Natural killer cell treated with Interleukin-12 subunit alpha and Interleukin-12 subunit beta and Interleukin-15 and Interleukin-18, amount 100 ng/mL, for 72 hours (primary cell): ENCODE measurements at places on chromosomes 5 and 9. TPM values are rescaled to one million over a fixed set of nuclear protein-coding genes. Genes with fewer than 3 reads are reported as not detected.

SUSD3 gene
- 3.3 TPM for total RNA-seq

GRCh38 chr5:68305223-68305870 lies 89.8 kb downstream of the PIK3R1 start:
- no peak for DNase-seq

SPATA31D4 gene
- not detected for total RNA-seq

GRCh38 chr5:113153512-113154097 lies 177.0 kb downstream of the DCP2 start:
- DNase-seq: no peak

DNA sequence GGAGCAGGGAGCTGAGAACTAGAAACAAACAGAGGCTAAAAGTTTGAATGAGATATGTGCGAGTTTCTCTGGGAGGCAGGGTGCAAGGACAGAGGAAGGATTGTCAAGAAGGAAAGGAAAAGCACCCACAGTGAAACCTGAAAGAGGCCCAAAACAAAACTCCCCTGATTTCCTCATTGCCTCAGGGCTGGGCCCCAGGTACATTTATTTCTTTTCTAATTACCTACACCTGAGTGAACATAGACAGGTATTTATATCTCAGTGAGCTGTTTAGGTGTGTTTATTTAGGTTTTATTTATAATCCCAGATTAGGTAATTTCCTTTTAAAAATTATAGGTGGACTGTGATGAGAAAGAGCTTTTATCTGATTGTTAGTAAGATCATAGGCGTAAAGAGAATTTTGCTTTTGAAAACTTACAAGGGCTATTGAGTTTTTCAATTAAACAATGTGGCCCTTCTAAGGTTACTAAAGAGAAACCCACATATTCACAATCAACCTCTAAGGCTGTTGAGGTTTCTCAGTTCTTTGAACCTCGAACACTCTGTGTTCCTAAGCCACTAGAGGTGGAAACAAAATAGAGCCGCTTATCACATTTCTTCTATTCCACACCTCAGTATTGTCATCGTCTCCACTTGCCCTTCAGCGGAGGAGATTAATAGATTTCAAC lies 344.8 kb downstream of the ZNF608 start:
- no peak for DNase-seq

DNA sequence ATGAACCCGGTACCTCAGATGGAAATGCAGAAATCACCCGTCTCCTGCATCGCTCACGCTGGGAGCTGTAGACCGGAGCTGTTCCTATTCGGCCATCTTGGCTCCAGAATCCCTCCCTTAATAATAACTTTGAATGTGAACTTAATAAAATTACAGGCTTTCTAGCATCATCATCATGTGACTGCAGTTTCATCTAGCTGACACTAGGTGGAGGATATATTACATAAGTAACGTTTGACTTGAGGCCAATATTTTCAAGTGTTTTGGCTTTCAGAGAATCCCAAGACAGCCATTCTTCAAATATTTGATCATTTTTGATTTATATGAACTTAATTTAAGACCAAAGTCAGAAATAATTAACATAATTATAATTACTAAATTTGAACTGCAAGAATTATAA lies 474.9 kb upstream of the CDH10 start:
- no peak for DNase-seq

DNA sequence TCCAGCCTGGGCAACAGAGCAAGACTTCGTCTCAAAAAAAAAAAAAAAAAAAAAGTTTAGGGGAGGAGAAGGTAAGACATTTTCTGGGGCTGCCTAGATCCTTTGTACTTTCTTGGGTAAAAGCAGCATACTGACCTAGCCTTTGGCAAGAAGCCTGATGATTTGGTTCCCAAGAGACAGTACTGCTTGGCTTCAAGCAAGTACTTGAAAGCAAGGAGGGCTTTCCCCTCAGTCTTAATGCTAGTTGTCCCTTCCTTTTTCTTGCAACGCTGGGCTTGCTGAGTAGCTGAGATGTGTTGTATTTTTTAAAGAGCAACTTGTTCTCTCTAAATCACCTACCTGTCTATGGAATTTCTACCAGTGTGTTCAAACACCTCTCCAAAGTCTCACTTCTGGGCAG lies 76.2 kb downstream of the INSYN2B start:
- DNase-seq: no peak

DNA sequence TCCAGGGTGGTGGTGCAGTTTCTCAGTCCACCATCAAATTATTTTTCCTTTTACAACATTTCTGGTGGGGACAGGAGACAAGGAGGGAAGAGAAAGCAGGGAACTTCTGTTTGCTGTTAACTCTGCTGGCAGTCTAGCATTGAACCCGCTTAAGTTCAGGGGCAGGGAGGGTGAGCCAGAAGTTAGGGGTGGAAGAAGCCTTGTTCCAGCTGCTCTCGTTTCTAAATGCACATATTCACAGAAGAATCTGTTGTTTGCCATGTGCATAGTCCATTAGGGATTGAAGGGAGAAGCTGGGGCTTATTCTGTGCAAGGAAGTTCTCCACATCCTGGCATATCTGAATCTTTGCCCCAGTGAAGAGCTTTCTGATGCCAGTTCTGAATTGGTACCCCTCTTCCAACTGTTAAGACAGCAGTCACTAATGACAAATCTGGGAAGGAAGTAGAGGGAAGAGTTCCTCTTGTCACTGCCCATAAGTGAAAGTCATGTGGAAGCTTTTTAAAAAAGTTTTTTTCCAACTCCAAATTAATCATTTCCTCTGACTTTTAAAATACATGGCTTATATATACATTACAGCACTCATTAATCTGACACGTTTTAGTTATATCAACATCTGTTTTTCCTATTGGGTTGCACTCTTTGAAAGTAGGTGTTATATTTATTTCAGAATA lies 32.6 kb upstream of the ACOT12 start:
- no peak for DNase-seq

LCN9 gene
- not detected for total RNA-seq

CARTPT gene
- total RNA-seq: not detected

F2R gene
- 23.7 TPM for total RNA-seq

- DNase-seq: no peak
These were observed 163.8 kb upstream of the SLC28A3 start for GRCh38 chr9:84504360-84504759.

GRCh38 chr5:74294231-74294705 lies 346.3 kb downstream of the ENC1 start:
- DNase-seq: no peak

PCDHA1 gene
- not detected for total RNA-seq

RNF208 gene
- total RNA-seq: 1.9 TPM

LPAR1 gene
- total RNA-seq: 0.21 TPM

DIRAS2 gene
- not detected for total RNA-seq

DNA sequence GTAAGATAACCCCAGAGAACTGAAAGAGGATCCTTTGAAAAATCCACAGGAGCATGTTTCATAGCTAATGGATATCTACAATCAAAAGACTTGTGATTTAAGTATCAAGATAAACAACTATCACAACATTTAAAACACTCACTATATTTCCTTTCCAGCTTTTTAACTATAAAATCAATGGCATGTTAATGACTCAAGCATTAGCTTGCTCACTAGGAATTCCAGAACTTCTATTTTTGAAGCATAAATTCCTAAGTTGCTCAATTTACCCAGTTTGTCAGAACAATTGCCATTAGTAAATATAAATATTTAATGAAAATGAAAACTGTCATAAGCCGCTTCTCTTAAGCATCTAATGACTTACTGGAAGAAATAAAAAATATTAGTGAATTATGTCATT lies 355.3 kb downstream of the PRELID2 start:
- no peak for DNase-seq

GRCh38 chr9:111992523-111992922 lies 95.9 kb downstream of the UGCG start:
- DNase-seq: no peak

- DNase-seq: peak; percentile 37
These were observed 16.7 kb downstream of the PSD2 start for GRCh38 chr5:139812323-139812722.

DNA sequence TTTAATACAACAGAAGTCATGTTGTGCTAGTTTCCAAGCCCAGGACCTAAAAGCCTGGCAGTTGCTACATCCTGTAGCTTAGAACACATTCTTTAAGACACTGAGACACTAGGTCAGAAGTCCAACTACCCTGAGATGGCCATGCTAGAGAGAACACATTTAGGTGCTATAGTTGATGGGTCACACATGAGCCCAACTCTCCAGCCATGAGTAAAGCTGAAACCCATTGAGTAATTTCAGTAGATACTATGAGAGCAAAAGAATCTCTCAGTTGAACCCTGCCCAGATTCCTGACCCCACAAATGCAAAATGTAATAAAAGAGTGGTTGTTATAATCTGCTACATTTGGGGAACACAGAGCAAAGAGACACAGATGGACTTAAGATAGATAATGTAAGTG lies 164.4 kb downstream of the SEMA5A start:
- no peak for DNase-seq

DNA sequence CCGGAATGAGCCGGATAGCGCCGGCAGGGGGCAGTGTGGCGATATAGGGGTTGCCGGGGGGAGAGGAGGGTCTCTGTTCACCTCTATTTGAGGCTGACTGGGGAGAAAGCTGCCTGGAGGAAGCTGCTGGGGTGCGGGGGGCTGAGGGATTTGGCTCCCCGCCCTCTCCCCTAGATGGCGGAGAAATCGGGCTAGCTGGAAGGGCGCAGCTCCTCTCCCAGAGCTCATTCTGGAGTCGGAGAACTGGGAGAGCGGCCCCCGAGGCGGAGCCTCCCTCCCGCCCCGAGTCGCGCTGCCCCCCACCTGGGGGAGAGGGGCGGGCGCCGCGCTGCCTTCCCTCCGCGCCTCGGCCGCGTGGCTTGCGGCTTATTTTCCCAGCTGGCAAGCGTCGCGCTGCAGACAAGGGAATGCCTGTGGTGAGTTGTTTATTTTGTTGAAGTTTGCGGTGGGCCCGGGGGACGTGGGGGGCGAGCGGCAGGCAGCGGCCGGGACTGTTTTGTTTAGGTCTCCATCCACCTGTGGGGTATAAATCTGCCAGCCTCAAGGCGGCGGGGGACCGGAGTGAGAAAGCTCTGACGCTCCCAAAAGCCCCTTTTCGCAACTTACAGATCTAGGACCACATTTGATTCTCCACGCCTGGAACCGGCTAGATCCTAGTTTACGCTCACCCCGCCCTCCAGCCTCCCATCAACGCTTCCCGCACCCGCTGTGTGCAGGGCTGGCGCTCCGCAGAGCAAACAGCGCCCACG lies 4.1 kb upstream of the RGMB start:
- no peak for DNase-seq

CD274 gene
- 97.1 TPM for total RNA-seq

DNA sequence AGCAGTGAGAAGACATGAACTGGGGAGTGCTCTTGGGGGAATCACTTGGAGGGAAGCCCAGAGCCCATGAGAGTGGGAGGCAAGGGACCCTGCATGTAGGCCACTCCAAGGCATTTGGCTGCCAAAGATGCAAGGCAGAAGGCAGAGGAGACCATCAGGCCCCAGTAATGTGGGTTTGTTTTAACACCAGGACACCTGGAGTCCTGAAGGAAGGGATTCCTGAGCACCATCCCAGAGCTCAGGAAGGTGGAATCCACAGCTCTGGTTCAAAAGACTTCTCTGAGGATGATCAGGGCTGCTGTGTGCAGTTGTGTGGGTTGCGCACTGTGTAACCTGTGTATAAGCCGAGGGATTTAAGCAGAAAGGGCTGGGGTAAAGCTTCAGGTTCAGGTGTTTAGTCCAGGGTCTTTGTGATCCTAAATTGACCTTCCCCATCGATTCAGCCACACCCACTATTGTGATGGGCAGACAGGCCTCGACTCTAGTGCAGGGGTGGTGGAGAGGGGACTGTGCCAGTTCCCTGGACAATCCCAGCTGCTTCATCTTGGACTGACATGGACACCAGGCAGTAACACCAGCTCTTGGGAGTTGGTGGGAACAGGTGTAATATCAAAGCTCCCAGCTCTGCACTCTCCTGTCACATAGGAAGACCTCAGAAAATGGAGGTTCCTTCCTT lies 11.0 kb downstream of the B4GALT7 start:
- no peak for DNase-seq

GRCh38 chr5:160347448-160347847 lies 23.0 kb downstream of the C1QTNF2 start:
- no peak for DNase-seq

DNA sequence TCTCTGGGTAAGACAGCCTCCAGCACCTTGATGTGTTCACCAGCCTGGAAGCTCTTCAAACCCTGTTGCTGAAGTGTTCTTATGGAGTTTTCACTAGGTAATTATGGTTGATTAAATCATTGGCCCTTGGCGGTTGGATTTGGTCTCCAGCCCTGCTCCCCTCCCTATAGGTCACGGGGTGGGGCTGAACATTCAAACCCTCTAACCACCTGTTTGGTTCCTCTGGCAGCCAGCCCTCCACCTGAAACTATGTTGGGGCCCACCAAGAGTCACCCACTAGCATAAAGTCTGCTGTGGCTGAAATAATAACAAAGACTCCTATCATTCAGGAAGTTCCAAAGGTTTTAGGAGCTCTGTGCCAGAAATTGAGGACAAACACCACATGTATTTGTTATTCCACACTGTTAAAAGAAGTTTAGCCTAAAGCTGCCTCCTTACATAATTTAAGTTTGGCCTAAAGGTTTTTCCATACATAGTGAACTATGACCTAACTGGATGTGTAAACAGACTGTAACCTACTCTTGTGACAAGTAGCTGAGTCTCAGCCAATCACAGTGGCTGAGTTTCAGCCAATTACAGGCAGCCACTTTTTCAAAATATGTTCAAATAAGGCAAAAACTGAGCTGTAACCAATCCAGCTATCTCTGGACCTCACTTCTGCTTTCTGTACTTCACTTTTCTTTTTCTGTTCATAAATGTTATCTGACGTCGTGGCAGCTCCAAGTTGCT lies 34.8 kb downstream of the TMEM252 start:
- DNase-seq: no peak

DNA sequence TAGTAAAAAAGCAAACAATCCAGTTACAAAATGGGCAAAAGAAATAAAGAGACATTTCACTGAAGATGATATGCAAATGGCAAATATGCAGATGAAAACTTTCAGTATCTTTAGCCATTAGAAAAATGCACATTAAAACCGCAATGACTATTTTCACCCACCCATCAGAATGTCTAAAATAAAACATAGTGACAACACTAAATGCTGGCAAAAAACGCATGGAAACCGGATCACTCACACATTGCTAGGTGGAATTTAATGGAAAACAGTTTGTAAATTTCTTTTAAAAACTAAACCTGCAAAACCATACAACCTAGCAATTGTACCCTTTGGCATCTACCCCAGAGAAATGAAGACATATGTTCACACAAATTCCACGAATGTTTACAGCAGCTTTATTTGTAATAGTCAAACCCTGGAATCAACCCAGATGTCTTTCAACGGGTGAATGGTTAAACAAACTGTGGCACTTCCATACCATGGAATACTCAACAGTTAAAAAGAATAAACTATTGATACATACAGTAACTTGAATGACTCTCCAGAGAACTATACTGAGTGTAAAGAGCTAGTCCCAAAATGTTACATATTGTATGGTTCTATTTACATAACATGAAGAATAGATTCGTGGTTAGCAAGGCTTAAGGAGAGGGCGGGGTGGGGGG lies 17.2 kb upstream of the PAM start:
- DNase-seq: no peak

DNA sequence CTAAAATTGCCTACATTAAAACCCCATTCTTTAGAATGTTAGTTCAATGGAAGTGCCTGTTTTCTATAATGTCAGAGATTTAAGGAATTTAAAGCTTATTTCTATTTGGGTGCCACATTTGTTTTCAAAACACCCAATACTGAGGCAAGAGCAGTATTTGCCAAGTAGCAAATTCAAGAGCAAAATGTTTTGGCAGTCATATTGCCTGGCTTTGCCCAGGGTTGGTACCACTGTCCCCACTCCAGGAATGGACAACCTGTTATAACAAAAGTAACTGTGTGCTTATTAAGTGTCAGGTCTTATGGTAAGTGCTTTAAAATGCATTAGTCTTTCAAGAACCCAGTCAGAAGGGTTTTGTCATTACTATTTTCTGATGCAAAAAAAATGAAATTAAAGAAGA lies 19.3 kb downstream of the ITGA1 start:
- no peak for DNase-seq
